CD4-positive, alpha-beta T cell treated with Interleukin-21 for 1 hour (primary cell): ENCODE measurements at places on chromosomes 12 and 14.

DNA sequence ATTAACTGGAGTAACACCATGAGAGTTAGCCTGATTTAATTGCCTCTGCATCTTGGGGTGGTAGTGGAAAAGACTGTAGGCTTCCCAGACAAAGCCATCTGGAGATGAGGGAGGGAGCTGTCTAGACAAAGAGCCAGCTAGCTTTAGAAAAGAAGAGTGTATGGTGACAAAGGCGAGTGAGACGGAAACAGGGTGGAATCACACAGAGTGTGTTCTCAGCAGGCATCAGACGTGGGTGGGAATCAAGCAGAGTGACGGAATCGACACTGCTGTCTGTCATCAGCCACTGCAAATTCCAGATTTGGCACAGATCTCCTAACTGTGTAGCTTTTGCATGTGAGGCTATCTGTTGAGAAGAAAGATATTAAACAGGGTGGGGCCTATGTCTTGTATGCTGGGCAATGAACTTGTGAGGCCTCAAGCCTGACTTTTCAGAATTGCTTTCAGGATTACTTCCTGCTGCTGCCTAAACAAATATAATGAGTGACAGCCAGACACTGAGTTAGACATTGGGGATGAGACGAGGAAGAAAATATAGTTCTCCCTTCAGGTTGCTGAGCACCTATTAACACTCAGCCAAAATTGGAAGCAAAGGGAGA lies 236.5 kb upstream of the GRIP1 start:
- no peak for DNase-seq

DNA sequence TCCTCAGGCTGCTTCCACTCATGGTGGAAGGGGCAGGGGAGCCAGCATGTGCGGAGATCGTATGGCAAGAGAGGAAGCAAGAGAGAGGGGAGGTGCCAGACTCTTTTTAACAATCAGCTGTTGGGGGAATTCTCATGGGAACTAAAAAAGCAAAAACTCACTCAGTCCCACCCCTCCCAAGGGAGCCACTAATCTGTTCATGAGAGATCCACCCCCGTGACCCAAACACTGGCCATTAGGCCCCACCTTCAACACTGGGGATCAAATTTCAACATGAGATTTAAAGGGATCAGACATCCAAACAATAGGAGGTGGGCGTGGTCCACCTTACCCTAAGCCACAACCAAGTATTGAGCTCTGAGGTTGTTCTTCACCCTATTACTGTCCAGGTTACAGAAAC lies 375.1 kb downstream of the GRIN2B start:
- no peak for DNase-seq

- DNase-seq: no peak
Observed at GRCh38 chr12:89645434-89645833, 63.2 kb downstream of the ATP2B1 start.

GRCh38 chr12:39375206-39375808 lies 67.6 kb downstream of the KIF21A start:
- DNase-seq: peak; percentile 11

GRCh38 chr14:39264558-39264957 lies 30.8 kb downstream of the MIA2 start:
- DNase-seq: no peak

DNA sequence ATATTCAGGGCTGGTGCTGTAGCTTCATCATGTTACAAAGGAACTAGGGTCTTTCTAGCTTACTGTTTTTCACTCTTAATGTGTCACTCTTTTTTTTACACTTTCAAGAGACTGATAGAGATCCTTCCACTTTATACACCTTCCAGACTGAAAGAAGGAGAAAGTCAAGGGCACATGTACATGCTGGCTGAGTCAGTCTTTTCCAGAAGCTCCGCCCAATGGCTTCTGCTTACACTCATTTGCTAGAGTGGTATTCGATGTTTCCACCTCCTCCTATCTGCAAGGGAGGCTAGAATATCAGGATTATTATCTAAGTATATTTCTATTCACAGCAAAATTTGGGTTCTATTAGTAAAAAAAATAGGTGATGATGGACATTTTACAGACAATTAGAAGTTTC lies 325.8 kb upstream of the OR4E1 start:
- no peak for DNase-seq

- no peak for DNase-seq
Observed at GRCh38 chr12:52074971-52075724, 4.4 kb upstream of the SMIM41 start.

GRCh38 chr14:45084946-45085346 lies 1.0 kb downstream of the PRPF39 start:
- no peak for DNase-seq

GRCh38 chr12:110531741-110532333 lies 29.7 kb downstream of the RAD9B start:
- no peak for DNase-seq

DNA sequence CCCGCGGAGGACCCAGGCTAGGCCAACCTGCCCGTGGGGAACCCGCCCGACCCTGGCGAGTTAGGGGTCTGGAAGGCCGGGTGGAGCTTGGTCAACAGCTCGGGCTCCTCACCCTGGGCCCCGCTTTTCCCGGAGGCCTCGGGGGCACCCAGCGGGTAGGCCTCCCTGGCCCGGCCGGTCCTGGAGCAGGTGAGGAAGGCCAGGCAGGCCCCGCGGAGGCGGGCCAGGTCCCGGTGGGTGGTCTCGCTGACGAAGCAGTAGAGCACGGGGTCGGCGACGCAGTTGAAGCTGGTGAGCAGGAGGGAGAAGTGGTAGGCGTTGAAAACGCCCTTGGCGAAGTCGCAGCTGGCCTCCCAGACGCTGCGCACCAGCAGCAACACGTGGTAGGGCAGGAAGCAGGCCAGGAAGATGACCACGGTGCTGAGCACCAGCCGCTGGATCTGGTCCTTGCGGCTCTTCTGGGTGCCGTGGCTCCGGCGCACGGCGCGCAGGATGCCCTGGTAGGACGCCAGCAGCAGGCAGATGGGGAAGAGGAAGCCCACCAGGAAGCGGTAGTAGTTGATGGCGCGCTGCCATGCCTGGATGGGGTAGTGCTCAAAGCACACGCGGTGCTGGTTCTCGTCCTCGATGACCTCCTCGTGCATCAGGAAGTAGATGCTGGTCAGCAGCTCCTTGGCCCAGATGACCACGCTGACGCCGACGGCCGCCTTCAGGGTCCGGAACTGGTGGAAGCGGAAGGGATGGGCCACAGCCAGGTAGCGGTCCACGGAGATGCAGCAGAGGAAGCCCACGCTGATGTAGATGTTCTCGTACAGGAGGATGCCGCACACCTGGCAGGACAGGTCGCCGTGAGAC lies 10.3 kb downstream of the GPR68 start:
- DNase-seq: no peak

DNA sequence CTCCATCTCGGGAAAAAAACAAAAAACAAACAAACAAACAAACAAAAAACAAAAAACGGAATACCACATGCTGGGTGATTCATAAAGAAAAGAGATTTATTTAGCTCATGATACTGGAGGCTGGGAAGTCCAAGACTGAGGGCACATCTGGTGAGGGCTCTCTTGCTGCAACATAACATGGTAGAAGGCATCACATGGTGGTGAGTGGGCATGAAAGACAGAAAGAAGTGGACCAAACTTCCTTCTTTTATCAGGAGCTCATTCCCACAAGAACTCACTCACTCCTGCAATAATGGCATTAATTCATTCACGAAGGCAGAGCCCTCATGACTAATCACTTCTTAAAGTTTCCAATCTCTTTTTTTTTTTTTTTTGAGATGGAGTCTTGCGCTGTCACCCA lies 8.0 kb upstream of the LGMN start:
- no peak for DNase-seq

- no peak for DNase-seq
Observed at GRCh38 chr12:56998981-56999380, 7.4 kb downstream of the ZBTB39 start.

DNA sequence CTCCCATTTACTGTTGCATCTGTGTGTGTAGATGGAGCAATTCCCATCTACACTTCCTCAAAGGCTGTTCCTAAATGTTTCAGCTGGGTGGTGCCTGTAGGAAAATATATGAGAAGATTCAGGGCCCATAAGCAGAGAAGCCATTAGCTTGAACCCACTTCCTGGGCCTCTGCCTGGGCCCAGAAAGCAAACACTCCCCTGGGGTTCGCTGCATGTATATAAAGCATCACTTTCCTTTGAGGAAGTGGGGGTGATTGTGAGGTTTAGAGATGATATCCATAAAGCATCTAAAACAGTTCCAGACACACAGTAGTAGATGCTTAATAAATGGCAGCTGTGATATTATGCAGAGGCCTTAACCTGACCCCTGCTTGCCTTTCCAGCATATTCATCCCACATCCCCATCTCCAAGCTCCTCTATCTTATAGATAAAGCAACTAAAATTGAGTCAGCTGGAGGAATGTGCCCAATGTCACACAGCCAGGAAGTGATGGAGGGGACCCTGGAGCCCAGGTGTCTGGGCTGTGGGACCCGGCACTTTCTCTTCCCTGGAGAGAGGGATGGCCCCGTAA lies 280.0 kb upstream of the CRY1 start:
- DNase-seq: peak; percentile 16

DNA sequence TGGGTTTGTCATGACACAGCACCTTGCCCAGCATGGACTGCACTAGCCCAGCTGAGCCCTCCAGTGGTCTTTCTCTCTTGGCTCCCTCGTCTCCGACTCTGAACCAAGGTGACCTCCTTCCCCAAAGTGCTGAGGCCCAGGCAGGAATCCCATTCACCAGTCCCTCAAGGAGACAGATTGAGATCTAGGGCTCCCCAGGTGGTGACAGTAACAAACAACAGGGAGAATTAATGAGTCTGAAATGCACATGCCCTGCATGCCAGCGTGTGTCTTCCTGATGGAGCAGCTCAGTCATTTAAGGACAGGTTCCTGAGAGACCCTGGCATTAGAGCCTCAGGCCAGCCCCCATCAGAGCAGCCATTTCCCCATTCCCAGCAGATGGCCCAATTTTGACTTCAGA lies 51.4 kb upstream of the OAS1 start:
- DNase-seq: no peak

GRCh38 chr14:35438910-35439713 lies 34.6 kb upstream of the NFKBIA start:
- no peak for DNase-seq

GRCh38 chr12:127459166-127459565 lies 807.8 kb upstream of the TMEM132C start:
- no peak for DNase-seq

- no peak for DNase-seq
Observed at GRCh38 chr12:117447665-117448366, 86.4 kb upstream of the NOS1 start.

DNA sequence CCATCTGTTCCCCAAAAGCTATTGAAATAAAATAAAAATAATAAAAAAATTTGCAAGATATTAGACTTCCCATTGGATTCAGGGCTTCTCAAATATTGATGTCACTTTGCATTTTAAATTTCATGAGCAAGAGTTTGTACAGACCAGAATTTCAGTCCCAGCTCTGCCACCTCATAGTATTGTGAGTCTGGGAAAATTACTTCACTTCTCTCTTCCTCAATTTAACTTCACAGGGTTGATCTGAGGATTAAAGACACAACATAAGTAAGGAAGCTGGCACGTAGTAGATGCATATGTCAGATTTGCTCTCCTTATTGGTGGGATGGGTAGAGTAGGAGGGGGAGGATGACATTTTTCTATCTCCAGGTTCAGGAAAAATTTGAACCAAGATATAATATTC lies 32.8 kb downstream of the COX8C start:
- no peak for DNase-seq

GRCh38 chr12:38809832-38810231 lies 95.6 kb downstream of the CPNE8 start:
- no peak for DNase-seq

DNA sequence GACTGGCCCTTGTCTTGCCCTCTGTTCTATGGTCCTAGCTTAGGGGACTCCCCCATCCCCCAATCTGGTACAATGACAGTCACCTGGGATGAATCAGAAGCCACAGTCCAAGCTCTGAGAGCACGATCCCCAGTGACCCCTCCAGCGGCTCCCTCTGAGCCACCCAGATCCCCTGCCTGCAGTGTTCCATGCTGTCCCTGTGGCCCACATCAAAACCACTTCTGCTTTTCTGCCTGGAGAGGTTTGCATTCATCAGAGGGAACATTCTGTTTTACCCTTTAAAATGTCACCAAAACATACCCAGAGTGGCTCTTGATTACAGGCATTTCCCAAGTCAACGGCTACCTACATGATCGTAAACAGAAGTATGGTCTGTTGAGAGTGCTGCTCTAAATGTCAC lies 47.5 kb downstream of the NOS1 start:
- DNase-seq: no peak

GRCh38 chr14:100383727-100384158 lies 60.6 kb downstream of the SLC25A47 start:
- peak; percentile 72 for DNase-seq

DNA sequence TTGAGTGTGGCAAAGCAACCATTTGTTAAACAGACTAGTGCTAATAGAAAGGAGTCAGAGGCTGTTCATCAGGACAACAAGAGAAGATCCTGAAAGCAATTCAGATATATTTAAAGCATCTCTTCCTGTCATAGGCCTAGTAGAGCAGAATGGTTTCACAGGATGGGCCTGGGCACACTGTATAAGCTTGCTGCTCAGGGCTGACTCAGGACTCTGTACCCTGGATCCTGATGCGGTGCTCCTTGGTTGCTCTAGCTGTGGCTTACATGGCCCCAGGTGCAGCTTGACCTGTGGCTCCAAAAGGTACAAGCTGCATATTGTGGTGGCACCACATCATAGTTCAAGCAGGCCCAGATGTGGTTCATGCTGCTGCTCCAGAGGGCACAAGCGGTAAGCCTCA lies 313.4 kb downstream of the ETNK1 start:
- DNase-seq: no peak

GRCh38 chr12:51922146-51922545 lies 14.8 kb downstream of the ACVRL1 start:
- DNase-seq: no peak

GRCh38 chr12:34338751-34339150 lies 316.5 kb downstream of the ALG10 start:
- no peak for DNase-seq

- DNase-seq: peak; percentile 65
Observed at GRCh38 chr14:69242311-69243224, 17.4 kb upstream of the GALNT16 start.

DNA sequence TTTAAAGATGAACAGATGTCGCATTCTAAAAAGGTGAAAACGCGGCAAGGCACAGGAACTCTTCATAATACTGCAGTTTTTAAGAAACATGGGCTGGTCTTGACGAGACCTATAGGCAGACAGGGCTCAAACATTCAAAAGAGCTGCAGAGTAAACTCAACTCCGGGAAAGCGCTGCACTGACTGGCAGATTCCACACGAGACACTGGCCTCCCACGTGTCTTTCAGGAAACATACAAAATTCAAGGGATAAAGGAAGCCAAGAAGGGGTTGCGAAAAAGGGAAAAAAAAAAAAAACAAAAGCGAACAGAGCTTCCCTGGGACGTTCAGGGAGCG lies 614 bp upstream of the ARF6 start:
- DNase-seq: peak; percentile 72

DNA sequence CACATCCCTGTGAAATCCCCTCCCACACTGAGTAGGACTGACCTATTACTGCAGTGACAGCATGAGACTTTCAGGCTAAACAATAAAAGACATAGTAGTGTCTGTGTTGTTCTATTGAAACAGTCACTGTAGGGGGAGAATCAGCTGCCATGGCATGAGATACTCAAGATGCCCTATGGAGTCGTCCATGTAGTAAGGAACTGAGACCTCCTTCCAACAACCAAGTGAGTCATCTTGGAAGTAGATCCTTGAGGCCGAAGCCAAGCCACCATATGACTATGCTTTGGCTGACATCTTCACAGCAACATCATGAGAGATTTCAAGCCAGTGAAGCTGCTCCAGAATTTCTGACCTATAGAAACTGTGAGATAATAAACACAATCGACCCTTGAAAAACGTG lies 12.1 kb upstream of the LRP6 start:
- no peak for DNase-seq
